ENCODE measurements at places on chromosomes 1 and 21. TPM values are rescaled to one million over a fixed set of nuclear protein-coding genes. Genes with fewer than 3 reads are reported as not detected.

GRCh38 chr21:41923631-41924367 lies 30.0 kb downstream of the C2CD2 start:
- no peak overlapping the region for H3K4me3 ChIP-seq
- H3K36me3 ChIP-seq: no peaks in the 10 kb centered on the region
- H3K4me1 ChIP-seq: peaks cover 3% of the 10 kb centered on the region
- H3K27ac ChIP-seq: no peak overlapping the region

DNA sequence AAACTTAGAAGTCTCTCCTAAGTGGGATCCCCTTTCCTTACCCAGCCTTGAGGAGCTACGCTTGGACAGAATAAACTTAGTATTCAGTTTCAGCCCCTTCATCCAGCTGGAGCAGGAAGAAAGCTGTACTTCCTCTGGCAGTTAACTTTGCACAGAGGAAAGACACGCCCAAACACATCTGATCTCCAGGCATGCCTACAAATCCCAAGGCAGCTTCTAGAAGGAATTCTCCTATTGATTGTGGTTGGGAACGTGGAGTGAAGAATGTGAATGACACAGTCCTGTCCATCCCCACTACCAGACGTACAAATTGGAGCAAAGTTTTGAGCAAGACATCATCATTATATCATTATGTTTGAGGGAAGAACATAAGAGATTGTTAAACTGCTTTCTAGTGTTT lies 6.6 kb upstream of the AK4 start:
- no peaks in the 10 kb centered on the region for H3K4me1 ChIP-seq
- no peak for DNase-seq
- no peaks in the 10 kb centered on the region for H3K36me3 ChIP-seq
- no peak overlapping the region for H3K27ac ChIP-seq
- H3K4me3 ChIP-seq: no peak overlapping the region

DNA sequence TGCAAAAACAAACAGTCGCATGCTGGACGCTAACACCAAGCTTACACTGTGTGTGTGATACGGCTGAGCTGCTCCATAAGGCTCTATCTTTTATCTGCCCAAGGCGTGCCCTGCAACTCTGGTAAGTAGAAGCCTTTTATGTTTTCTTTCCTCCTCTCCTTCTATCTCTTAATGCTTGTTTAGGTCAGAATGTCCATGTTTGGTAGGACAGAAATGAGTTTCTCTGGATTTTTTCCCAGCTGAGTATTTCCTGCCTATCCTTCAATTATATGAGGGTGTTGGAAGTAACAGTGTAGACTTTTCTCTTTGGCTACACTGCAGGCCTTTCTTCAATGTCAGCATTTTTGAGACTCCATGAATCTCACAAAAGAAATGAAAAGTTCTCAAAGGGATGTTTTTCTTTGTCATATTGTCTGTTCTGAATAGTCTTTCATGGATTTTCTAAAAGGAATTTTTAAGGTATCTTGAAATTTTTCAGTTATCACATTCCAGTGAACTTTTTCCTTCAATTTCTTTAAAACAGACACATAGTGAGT lies 124.2 kb downstream of the MACF1 start:
- H3K27me3 ChIP-seq: no peaks in the 10 kb centered on the region
- DNase-seq: no peak
- H3K4me3 ChIP-seq: no peak overlapping the region
- H3K36me3 ChIP-seq: peaks cover 83% of the 10 kb centered on the region

DNA sequence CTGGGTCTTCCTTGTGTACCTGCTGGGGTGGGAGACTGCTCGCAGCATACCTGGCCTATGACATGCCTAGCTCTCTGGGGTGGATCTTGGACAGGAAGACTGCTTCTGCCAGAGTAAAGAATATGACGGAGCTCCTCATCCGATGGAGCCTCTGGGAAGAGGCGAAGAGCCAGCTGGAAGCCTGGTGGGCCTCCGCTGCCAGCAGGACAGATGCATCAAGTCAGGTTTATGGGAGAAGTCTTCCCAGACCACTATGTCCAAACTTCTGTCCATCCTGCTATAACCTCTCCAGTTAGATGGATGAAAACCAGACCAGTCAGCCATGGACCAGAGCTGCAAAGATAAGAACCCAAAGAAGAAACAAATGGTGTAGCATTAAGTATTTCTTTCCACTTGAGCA lies 27.7 kb upstream of the NGF start:
- peaks cover 18% of the 10 kb centered on the region for H3K4me1 ChIP-seq
- no peak overlapping the region for H3K27ac ChIP-seq
- no peaks in the 10 kb centered on the region for H3K36me3 ChIP-seq
- no peak for DNase-seq
- no peak overlapping the region for H3K4me3 ChIP-seq

DNA sequence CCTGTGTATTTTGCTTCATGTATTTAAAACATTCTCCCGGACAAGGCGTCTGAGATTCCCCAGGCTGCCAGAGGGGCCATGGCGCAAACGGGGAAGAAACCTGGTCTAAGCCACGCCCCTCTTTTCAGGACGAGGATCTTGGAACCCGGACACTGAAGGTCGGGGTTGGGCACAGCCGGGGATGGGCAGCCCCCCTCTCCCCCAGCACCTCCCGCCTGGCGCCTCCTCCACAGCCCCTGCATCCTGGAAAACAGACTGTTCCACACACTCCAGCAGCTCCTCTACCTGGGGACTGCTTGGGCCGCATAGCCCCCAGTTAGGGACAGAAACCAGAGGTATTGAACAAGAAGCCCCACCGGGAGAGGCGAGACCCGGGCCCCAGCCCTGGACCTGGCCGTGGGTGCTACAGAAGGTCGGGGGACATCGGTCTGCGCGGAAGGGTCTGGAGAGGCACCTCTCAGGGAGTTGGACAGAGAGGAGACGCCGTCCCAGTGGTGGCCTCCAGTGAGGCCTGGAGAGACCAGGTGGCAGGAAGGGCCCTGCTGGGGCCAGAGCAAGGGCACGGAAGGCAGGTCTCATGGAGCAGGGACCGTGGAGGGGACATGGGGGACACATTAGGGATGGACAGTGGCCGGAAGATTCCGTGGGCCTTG lies 5.4 kb downstream of the TP73 start:
- H3K27me3 ChIP-seq: peaks cover 74% of the 10 kb centered on the region
- H3K4me1 ChIP-seq: no peaks in the 10 kb centered on the region
- no peak overlapping the region for H3K4me3 ChIP-seq
- DNase-seq: no peak
- no peak overlapping the region for H3K27ac ChIP-seq

GRCh38 chr1:167509587-167509986 lies 8.7 kb downstream of the CD247 start:
- no peaks in the 10 kb centered on the region for H3K36me3 ChIP-seq
- H3K27me3 ChIP-seq: no peaks in the 10 kb centered on the region
- no peak overlapping the region for H3K4me3 ChIP-seq

GRCh38 chr1:160578175-160578524 lies 1.1 kb downstream of the CD84 start:
- H3K36me3 ChIP-seq: no peaks in the 10 kb centered on the region
- no peak overlapping the region for H3K4me3 ChIP-seq
- no peaks in the 10 kb centered on the region for H3K27me3 ChIP-seq
- no peak overlapping the region for H3K27ac ChIP-seq

DNA sequence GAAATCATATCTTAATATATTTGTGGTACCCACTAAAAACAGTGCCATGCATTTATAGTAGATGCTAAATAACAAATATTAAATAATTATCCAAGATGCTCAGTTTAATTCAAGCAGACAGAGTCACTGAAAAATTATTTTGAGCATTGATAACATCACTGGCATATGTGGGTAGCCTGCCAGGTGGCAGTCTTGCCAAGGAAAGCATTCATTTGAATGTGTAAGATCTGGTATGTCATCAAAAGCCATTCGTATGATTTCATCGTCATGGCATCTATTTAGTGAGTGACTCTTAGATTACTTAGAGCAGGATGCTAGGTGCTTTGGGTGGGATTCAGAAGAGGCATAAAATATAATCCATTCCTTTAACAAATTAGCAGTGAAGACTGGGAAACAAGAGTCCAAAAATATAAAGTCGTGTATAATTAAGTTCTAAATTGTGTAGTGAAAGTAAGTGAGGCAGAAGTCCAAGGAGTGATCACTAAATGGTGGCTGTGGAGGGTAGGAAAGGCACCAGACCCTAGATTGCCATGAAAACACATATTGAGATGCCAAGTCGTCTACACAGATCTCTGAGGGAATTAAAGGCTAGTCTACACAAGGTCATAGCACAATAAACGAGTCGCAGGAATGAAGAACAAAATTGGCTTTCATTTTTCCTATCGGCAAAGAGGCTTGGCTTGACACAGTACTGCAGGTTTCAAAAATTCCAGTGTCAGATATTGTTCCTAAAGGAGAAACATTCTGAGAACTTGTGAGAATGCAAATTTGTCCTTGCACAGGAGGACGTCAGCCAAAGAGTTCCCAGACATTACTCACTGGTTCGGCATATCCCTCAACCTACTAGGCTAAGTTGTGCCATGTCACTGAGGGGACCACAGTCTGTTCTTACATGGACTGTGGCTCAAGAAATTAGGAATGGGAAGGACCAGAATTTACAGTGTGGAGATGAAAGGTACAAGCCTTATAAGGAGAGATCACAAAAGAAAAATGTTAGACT lies 130.8 kb downstream of the LYPLAL1 start:
- H3K27me3 ChIP-seq: no peaks in the 10 kb centered on the region
- H3K36me3 ChIP-seq: no peaks in the 10 kb centered on the region
- H3K27ac ChIP-seq: no peak overlapping the region
- no peaks in the 10 kb centered on the region for H3K4me1 ChIP-seq
- DNase-seq: no peak

- H3K27me3 ChIP-seq: no peaks in the 10 kb centered on the region
- H3K27ac ChIP-seq: no peak overlapping the region
- H3K4me3 ChIP-seq: no peak overlapping the region
- no peaks in the 10 kb centered on the region for H3K36me3 ChIP-seq
These were observed 311.5 kb upstream of the DEPDC1 start for GRCh38 chr1:68808351-68808750.

DNA sequence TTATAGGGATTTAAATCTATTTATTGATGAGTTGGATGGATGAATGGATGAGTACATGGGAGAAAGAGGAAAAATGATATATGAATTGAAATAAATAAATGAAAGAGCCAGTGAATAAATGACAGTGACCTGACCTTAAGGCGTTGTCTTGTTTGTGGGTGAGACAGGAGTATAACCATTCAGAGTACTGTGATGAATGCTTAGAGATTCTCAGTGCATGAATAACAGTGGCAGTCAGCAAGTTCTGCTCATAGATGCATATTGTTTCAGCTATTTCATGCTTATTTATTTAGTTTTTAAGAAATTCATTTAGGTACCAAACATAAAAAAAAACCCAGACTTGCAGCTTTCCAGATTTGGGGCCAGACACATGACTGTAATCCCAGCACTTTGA lies 116.4 kb downstream of the FGGY start:
- no peak overlapping the region for H3K27ac ChIP-seq
- DNase-seq: no peak
- H3K27me3 ChIP-seq: no peaks in the 10 kb centered on the region
- H3K4me1 ChIP-seq: peaks cover 10% of the 10 kb centered on the region
- no peaks in the 10 kb centered on the region for H3K36me3 ChIP-seq

- H3K4me3 ChIP-seq: no peak overlapping the region
- no peaks in the 10 kb centered on the region for H3K36me3 ChIP-seq
- H3K27ac ChIP-seq: no peak overlapping the region
These were observed 226.5 kb downstream of the SMYD3 start for GRCh38 chr1:246280551-246280950.

- no peaks in the 10 kb centered on the region for H3K4me1 ChIP-seq
- H3K27ac ChIP-seq: no peak overlapping the region
- no peak for DNase-seq
- H3K36me3 ChIP-seq: no peaks in the 10 kb centered on the region
- no peaks in the 10 kb centered on the region for H3K27me3 ChIP-seq
These were observed 123.3 kb downstream of the GRIK3 start for GRCh38 chr1:36910886-36911540.

DNA sequence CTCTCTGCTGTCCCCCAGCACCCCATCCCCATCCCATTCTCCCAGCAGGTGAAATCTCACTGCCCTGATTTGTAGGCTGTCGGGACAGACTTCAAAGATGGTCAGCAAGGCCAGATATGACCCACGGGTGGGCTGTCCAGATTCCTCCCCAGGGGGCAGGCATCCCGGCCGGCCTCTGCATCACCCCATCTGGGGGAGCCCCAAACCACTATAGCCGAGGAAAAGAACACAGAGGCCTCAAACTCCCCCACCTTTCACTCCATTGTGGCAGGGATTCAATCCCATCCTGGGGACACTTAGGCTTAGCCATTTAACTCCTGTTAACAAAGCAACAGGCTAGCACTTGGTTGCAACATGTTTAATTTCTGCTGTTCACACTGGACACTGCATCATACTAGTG lies 8.8 kb downstream of the MUL1 start:
- H3K36me3 ChIP-seq: peaks cover 23% of the 10 kb centered on the region
- no peaks in the 10 kb centered on the region for H3K4me1 ChIP-seq
- no peaks in the 10 kb centered on the region for H3K27me3 ChIP-seq
- no peak overlapping the region for H3K27ac ChIP-seq
- no peak for DNase-seq

GRCh38 chr21:29943885-29944284 lies 4.1 kb upstream of the GRIK1 start:
- H3K27me3 ChIP-seq: peaks cover 76% of the 10 kb centered on the region
- no peak for DNase-seq
- H3K27ac ChIP-seq: no peak overlapping the region
- no peaks in the 10 kb centered on the region for H3K4me1 ChIP-seq
- no peak overlapping the region for H3K4me3 ChIP-seq

- no peak overlapping the region for H3K4me3 ChIP-seq
- DNase-seq: no peak
- H3K4me1 ChIP-seq: peaks cover 11% of the 10 kb centered on the region
- H3K27ac ChIP-seq: no peak overlapping the region
- H3K36me3 ChIP-seq: no peaks in the 10 kb centered on the region
These were observed 18.7 kb downstream of the SLC19A1 start for GRCh38 chr21:45523411-45524101.

DNA sequence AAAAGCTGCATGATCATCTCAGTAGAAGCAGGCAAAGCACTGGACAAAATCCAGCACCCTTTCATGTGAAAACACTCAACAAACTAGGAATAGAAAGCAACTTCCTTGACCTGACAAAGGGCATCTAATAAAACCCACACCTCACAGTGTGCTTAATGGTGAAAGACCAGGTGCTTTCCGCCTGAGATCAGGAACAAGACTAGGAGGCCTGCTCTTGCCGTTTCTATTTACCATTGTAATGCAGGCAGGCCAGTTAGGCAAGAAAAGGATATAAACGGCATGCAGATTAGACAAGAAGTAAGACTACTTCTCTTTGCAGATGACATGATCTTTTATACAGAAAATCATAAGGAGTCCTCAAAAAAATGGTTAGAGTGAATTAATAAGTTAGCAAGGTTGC lies 37.2 kb downstream of the SLC37A1 start:
- H3K4me3 ChIP-seq: no peak overlapping the region
- H3K4me1 ChIP-seq: no peaks in the 10 kb centered on the region
- H3K36me3 ChIP-seq: no peaks in the 10 kb centered on the region
- H3K27ac ChIP-seq: no peak overlapping the region
- no peak for DNase-seq

TIMM17A gene
- 37.4 TPM for total RNA-seq

RAB3B gene
- total RNA-seq: 2.7 TPM

LCE6A gene
- not detected for total RNA-seq

DENND1B gene
- 9.9 TPM for total RNA-seq

AMY1B gene
- not detected for total RNA-seq

FCRL1 gene
- not detected for total RNA-seq

SPRR2G gene
- not detected for total RNA-seq

ADGRL4 gene
- total RNA-seq: 0.12 TPM

FAM177B gene
- total RNA-seq: not detected

FBXO42 gene
- total RNA-seq: 28.6 TPM

CRABP2 gene
- 900 TPM for total RNA-seq

OR6N2 gene
- total RNA-seq: not detected
